Forelimb muscle (tissue), 1 donor: ENCODE measurements at places on chromosomes 4 and X. TPM values are rescaled to one million over a fixed set of nuclear protein-coding genes. Genes with fewer than 3 reads are reported as not detected.

The OTC gene
- not detected for polyA plus RNA-seq

The HPGDS gene
- polyA plus RNA-seq = 5.5 TPM

The AFM gene
- not detected for polyA plus RNA-seq

The EXOC1 gene
- polyA plus RNA-seq = 27.5 TPM

The UGT2A1 gene
- 0.09 TPM for polyA plus RNA-seq

The C4orf17 gene
- 0.20 TPM for polyA plus RNA-seq

The RLIM gene
- 16.6 TPM for polyA plus RNA-seq

The PIR gene
- polyA plus RNA-seq = 2.3 TPM

The CYLC1 gene
- polyA plus RNA-seq = not detected

The FGA gene
- polyA plus RNA-seq = not detected

The CITED1 gene
- 14.7 TPM for polyA plus RNA-seq

The SPANXC gene
- polyA plus RNA-seq = not detected

The NXF2 gene
- polyA plus RNA-seq = not detected

The SMR3B gene
- not detected for polyA plus RNA-seq

The TEC gene
- polyA plus RNA-seq = 0.37 TPM

The SPANXD gene
- polyA plus RNA-seq = not detected

The ING2 gene
- 14.2 TPM for polyA plus RNA-seq

The IRS4 gene
- polyA plus RNA-seq = not detected

The SLC6A14 gene
- polyA plus RNA-seq = not detected

The SYTL4 gene
- 6.6 TPM for polyA plus RNA-seq

The ARHGEF38 gene
- polyA plus RNA-seq = 0.86 TPM
